ENCODE measurements at places on chromosomes 13 and 19. TPM values are rescaled to one million over a fixed set of nuclear protein-coding genes. Genes with fewer than 3 reads are reported as not detected.
A peak's percentile ranks its signal among the peaks of the same experiment; 100 is the strongest.

GRCh38 chr19:3324405-3324856 is 42.0 kb upstream of the NFIC start:
- peak; percentile 74 for DNase-seq

The CPB2 gene
- not detected for total RNA-seq

The ZNF221 gene
- total RNA-seq = 6.3 TPM

The DCT gene
- 0.29 TPM for total RNA-seq

GRCh38 chr19:51524666-51525264 is 6.7 kb downstream of the SIGLEC6 start:
- no peak for DNase-seq

DNA sequence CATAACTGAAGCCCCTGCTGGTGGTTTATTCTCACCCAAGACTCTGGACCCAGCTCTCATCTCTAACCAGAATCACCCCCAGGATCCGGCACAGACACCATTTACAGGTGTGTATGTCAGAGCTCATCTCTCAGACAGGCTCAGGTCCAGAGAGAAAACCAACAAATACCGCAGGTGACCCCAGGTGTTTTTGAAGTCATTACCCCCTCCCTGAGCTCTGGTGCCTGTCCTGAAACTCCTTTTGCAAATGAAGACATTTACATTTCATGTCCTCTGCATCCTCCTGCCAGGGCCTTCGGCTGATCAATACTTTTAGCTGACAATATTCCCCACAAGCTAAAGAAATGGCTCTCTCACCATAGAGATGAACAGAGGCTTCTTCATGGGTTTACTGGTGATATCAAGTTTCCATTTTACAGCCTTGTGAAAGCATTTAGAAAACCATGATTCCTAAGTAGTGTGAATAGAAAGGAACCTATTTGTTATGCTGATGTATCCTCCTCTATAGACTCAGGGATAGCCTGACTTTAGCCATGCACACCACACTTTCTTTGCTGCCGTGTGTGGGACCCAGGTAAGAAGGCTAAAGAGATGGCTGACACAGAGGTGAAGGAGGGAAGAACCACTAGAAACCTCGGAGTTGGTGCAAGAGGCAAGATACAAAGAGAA is 131.3 kb downstream of the KCTD15 start:
- no peak for DNase-seq

DNA sequence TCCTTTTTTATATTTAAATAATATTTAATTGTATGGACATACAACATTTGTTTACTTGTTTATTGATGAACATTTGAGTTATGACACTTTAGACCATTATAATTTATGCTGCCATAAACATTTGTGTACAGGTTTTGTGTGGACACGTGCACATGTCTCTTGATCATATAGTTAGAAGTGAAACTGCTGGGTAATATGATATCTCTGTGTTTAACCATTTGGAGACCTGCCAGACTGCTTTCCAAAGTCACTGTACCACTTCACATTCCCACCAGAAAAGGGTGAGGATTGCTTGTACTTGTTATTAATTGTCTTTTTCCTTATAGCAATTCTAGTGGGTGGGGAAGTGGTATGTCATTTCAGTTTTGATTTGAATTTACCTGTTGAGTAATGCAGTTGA is 145.6 kb upstream of the KLHL1 start:
- no peak for DNase-seq

DNA sequence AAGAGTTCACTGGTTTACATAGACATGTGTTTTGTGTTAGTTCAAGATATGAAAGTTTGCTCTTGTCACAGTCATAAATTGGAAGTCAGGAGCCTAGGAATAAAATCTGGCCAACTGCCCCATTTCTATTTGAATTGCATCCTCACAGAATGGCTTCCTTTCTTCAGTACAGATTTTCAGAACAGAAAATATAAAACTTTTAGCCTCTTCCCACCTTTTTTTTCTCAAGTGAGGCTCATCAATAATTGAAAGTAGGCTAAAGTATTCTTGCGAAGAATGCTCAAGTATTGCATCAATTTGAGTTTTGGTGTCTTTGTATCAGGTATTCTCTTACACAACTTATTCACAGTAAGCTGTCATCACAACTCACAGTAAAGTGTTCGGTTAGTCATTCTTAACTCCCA is 802.7 kb downstream of the PCDH9 start:
- no peak for DNase-seq

- DNase-seq = no peak
These were observed 154.7 kb downstream of the KDM4B start for GRCh38 chr19:5123646-5124045.

The PRKCG gene
- not detected for total RNA-seq

- peak; percentile 49 for DNase-seq
These were observed 641 bp upstream of the SOX21 start for GRCh38 chr13:94712812-94713560.

GRCh38 chr19:49679771-49680413 is 2.8 kb downstream of the PRMT1 start:
- no peak for DNase-seq

DNA sequence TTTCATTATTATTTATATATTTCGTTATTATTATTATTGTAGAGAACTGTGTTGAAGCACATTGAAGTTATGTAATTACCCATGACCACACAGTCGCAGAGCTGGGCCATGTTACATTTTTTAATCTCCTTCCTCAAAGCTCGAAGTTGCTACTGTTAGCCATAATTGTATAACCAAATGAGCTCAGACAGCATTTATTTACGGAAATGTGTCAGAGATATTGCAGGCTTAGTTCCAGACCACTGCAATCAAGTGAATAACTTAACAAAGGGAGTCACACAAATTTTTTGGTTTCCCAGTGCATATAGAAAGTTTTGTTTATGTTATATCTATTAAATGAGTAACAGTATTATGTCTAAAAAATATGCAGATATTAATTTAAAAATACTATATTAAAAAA is 147.1 kb upstream of the SLITRK1 start:
- DNase-seq = no peak

The ZNF730 gene
- 4.2 TPM for total RNA-seq

- no peak for DNase-seq
These were observed 21.4 kb upstream of the TCF3 start for GRCh38 chr19:1673645-1674292.

GRCh38 chr13:79360095-79360494 is 46.0 kb downstream of the RBM26 start:
- DNase-seq = no peak

- DNase-seq = no peak
These were observed 20.1 kb upstream of the NANOS2 start for GRCh38 chr19:45934551-45935230.

The CBLC gene
- not detected for total RNA-seq

The ZNF681 gene
- 2.2 TPM for total RNA-seq

The NDUFA13 gene
- total RNA-seq = 96.6 TPM

DNA sequence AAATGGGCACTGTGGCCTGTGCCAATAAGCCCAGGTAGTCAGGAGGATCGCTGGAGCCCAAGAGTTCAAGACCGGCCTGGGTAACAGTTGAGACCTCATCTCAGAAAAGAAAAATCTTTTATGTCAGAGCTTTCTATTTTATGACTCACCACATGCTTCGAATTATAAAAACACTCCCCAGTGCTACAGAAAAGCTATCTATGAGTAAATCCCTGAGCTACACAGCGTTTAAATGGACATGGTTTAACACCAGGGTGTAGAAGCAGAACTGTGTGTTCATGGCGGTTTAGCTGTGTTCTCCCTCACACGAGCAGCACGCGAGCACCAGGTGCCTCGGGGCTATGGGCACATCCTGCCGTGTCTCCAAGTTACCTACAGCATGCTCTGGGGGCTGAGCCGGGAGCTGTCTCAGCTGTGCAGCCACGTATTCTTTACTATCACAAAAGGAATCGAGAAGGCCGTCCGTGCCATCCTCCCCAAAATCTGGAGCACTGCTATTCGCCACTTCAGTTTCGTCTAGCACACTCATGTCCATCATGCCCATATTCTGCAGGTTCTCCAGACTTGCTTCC is 6.7 kb downstream of the SAFB2 start:
- DNase-seq = no peak

DNA sequence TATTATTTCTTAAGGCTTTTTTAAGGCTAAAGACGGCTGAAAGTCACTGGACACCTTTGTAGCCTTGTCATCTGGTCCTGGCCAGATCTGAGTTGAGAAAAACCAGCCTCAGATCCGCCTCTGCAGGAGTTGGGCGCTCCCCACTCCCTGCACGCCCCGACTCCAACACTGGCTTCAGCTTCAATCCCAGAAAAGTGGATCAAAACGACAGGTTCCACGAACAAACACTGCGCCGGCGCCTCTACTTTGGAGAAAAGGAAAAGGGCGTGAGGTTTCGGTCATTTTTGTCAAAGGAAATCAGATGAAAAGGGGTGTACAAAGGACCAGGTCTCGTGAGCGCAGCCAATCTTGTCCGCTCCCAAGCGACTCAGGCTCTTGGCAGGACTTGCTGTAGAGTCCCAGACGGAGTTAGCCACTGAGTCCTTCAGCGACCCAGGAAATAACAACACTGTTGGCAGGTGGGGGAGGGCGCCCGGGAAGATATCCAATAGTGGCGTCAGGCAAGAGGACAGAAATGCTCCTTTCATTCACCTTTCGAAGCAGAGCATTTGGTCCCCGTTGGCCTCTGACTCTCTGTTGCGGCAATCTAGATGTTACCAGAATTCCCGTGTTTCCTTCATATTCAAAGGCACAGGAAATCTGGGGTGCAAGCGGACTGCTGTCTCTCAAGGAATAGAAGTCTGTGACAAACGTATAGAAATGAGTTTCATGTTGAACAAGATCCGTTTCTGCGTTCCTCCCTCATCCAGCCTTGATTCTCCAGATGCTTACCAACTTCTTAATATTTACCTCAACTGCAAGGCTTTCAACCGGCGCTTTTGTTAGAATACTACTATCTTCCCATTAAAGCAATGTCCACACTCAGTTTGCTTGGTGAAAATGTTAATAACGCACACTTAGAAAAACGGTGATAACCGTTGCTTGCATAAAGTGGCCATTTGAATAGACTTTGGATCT is 1.8 kb upstream of the CCNA1 start:
- DNase-seq = no peak

The ZNF443 gene
- total RNA-seq = 4.5 TPM

The KLF1 gene
- total RNA-seq = not detected

- DNase-seq = no peak
These were observed 125.3 kb upstream of the GPC6 start for GRCh38 chr13:93101226-93101734.

- no peak for DNase-seq
These were observed 6.0 kb upstream of the HAS1 start for GRCh38 chr19:51729781-51730180.

The SUPT20H gene
- 28.4 TPM for total RNA-seq

The SBSN gene
- total RNA-seq = not detected

GRCh38 chr13:30042891-30043630 is 192.6 kb upstream of the UBL3 start:
- DNase-seq = no peak

The NXNL1 gene
- total RNA-seq = not detected

The ZFP30 gene
- 7.9 TPM for total RNA-seq

The C19orf25 gene
- 45.8 TPM for total RNA-seq

The ZIC2 gene
- 10.9 TPM for total RNA-seq

- no peak for DNase-seq
These were observed 688 bp upstream of the ZNF71 start for GRCh38 chr19:56594446-56594782.

The ERCC1 gene
- total RNA-seq = 154 TPM

DNA sequence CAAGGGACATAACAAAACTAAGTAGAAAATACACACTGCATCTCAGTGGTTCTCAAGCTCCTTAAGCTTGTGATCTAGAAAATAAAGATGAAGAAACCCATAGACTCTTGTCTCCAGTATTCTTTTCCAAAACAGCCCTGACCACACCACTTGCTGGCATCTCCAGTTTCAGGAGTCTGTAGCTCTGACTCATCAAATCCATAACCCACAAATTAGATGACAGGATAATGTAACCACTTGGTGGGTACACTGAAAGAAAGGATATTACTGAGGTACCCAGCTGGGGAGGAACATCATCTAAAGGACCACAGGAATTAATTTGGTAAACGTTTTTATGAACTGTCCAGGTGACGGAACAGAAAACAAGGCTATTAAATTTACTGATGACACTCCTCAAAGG is 214.7 kb downstream of the VWA8 start:
- peak; percentile 69 for DNase-seq

DNA sequence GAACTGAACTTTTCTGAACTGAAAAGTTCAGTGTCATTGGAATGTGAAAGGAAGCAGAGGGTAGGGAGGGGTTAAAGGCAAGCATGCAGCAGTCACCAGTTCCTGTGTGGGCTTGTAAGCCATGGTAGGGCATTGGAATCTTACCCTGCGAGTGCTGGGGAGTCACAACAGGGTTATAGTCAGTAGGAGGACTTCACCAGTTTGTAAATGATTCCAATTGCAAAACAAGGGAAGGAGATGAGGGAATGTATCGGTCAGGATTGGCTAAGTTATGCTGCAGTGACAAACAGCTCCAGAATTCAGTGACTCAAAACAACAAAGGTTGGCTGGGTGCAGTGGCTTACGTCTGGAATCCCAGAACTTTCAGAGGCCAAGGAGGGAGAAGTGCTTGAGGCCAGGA is 12.8 kb downstream of the LYPD3 start:
- no peak for DNase-seq

DNA sequence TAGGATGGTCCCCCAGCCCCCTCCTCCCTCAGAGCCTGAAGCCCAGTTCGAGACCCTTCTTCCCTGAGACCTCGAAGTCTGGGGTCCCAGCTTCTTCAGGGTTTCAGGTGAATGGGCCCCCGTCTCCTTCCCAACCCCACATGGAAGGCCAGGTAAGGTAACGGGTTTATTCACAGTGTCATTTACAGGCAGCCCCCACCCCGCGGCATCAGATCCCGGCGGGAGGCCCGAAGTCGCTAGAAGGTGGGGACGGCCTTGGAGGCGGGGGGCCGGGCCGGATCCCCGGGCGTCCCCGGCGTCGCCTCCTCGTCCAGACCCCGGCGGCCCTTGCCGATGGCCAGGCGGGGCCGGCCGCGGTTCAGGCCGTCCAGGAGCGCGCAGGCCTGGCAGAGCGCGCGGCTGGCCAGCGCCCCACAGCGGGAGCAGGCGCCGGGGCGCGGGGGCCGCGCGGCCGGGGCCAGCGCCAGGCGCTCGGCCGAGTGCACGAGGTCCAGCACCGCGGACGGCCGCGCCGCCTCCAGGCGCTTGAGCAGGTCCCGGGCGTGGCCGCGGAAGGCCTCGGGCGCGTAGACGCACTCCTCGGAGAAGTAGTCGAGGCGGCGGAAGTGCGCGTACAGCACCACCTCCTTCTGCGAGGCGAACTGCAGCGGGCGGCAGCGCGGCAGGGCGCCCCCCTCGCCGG is 9.7 kb downstream of the CTU1 start:
- no peak for DNase-seq

The KCNC3 gene
- 0.15 TPM for total RNA-seq

DNA sequence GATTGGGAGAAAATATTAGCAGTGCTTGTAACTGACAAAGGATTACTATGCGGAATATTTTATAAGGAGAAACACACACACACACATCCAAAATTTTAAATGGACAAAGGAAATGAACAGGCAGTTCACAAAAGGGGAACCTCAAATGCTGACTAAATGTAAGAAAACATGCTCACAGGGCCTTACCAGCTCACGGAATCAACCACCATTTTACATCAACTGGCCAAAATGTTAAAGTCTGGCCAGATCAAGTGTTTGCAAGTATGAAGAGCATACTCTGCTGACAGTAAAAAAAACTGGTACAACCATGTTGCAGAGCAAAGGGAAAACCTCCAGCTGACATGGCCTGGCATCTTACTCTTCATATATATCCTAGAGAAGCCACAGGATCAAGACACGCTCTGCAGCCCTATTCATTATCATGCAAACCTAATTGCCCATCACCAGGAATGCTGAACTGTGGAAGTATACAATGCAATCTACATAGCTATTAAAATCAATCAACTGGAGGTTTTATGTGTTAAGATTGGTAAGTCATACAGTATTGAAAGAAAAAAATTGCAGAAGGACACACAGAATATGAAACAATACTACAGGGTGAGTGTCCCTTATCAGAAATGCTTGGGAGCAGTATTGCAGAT is 124.4 kb downstream of the RNF17 start:
- no peak for DNase-seq
